ENCODE measurements at places on chromosomes 5 and 9.

DNA sequence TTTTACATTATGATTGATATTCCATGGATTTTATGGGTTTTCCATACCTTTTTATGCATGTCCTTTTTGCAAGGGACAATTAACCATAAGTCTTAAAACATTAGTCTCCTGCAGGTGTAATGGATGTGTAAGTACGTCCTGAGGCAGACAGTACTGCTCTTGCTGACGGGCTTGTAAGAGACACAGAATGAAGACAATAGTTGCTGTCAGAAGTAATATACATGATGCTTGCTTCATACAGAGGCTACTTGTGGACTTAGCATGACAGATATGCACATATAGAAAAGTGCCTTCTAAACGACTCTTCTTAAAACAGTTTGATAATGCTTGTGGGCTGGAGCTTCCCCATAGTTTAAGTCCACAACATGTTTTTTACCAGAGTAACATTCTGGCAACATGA lies 182.7 kb downstream of the SPATA31D1 start:
- no peak for DNase-seq

- DNase-seq, result no peak
These were observed 127.2 kb upstream of the IER5L start for GRCh38 chr9:129305246-129305645.

- DNase-seq, result no peak
These were observed 40.7 kb downstream of the SPTAN1 start for GRCh38 chr9:128593039-128593438.

DNA sequence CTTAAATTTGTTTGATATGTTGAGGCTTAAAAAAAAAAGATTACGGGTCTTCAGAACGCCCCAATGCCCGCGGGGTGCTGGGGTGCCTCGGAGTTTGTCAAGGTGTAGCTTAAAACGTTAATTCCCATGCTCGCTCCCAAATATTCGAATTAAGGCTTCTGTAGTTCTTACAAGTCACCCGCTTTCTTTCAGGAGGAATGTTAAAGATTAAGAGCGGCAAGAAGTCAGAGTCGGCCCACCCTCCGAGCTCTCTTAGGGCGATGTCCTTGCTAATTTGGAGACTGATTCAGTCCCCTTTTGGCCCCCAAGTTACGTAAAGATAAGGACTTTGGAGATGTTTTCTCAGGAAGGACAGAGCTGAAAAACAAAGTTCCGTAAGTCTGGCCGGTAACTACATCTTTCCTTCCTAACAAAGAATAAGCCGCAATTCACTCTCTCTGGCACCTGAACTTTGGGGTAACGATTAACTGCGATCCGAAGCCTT lies 746 bp upstream of the NPM1 start:
- DNase-seq, result no peak

- DNase-seq, result no peak
These were observed 727 bp downstream of the RHOBTB3 start for GRCh38 chr5:95731571-95732554.

- DNase-seq, result no peak
These were observed 325.9 kb upstream of the DAB2 start for GRCh38 chr5:39750661-39751060.

GRCh38 chr5:56306433-56307150 lies 73.5 kb upstream of the ANKRD55 start:
- no peak for DNase-seq

GRCh38 chr5:123125962-123126732 lies 37.1 kb downstream of the PRDM6 start:
- DNase-seq, result no peak

- no peak for DNase-seq
These were observed 11.0 kb downstream of the SPINK14 start for GRCh38 chr5:148179234-148179824.

- no peak for DNase-seq
These were observed 32.5 kb downstream of the JAKMIP2 start for GRCh38 chr5:147750065-147750464.

DNA sequence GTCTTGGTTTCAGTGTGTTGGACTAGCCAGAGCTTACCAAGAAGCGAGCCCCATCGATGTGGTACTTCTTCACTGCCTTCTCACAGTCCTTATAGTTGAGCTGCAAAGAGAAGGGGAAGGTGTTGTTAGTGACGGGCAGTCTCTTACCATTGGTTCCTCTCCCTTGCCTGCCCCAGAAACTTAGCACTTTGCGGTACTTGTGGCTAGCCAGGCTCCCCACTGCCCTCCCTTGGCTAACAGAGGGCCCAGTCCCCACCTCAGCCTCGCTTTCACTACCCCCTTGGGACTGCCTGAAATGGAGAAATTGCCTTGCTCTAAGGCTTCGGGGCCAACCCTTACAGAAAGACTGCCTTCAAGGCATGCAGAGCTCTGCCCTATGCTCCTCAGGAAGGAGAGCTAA lies 4.3 kb downstream of the LCP2 start:
- DNase-seq, result no peak

DNA sequence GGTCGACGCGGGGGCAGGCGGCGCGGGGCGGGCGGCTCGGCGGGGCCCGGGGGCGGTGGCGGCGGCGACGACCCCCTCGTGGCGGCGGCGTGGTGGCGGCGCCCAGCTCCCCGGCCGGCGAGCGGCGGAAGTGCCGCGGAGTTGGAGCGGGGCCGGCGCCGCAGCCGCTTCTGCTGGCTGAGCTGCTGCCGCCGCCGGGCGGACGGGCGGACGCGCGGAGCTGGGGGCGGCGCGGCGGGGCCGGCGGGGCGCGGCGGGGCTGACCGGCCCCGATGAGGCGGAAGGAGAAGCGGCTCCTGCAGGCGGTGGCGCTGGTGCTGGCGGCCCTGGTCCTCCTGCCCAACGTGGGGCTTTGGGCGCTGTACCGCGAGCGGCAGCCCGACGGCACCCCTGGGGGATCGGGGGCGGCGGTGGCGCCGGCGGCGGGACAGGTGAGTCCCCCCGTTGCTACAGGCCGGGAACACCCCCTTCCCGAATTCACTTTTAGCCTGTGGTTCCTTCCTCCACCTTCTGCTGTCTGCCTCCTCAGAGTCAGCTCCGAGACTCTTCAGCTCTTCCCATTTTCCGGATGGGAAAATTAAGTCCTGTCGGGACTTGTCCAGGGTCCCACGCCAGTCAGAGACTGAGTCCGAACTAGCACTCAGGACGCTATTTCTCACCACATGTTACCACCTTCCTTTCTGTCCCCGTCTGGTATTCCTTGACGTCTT lies at the start of gene GALNT10:
TSS of gene GALNT10 (plus strand) at position 139 of the 710 bp plus-strand sequence. CDS start at position 273, 134 bp downstream.
- no peak for DNase-seq

DNA sequence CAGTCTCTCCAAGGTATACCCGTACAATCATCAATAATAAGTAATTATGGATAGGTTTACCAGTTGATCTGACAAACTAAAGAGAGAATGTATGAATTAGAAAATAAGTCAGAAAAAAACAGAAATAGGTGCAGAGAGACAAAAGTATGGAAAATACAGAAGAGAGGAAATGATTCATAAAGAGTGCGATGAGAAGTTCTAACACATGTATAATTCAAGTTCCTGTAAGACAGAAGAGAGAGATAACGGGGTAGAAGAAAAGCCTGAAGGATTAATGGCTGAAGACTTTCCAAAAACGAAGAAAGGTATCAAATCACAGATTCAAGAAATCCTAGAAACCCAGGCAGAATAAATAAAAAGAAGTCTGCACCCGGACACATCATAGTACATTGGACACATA lies 16.2 kb upstream of the SMU1 start:
- DNase-seq, result no peak

GRCh38 chr5:42621662-42622061 lies 135.0 kb upstream of the CCDC152 start:
- no peak for DNase-seq

GRCh38 chr5:1704266-1704665 lies 95.4 kb downstream of the MRPL36 start:
- no peak for DNase-seq

- no peak for DNase-seq
These were observed 9.3 kb upstream of the SHC3 start for GRCh38 chr9:89187950-89188349.

DNA sequence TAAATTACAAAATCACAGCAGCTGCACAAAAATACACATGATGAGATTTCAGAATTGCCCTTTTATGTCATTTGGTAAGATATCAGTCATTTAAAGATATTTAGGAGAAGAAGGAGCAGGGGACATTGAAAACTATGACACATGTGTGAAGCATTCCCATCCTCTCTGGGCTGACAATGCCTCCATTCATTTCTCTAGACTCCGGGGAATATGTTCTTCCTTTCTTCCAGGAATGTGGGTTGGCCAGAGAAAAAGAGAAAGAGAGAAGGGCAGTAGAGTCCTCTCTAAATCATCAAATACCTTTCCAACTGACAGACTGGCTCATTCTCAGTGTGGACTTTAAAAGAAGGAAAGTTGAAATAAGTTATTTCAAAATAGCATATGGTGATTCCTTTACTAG lies 205.6 kb upstream of the ADAMTSL1 start:
- DNase-seq, result no peak

GRCh38 chr5:21085791-21086190 lies 1097.8 kb upstream of the CDH18 start:
- DNase-seq, result no peak
